ENCODE measurements at places on chromosomes 12 and 14.

GRCh38 chr12:91778938-91779400, 366.7 kb downstream of the BTG1 start:
- peak; percentile 3 for DNase-seq

GRCh38 chr14:60760644-60761364, 26.2 kb downstream of the MNAT1 start:
- no peak for DNase-seq

GRCh38 chr12:47967461-47968321, 4.3 kb downstream of the TMEM106C start:
- DNase-seq, result no peak

GRCh38 chr14:51507906-51508511, 143.7 kb upstream of the FRMD6 start:
- DNase-seq, result no peak

GRCh38 chr12:85060916-85061315, 24.8 kb downstream of the LRRIQ1 start:
- DNase-seq, result no peak

DNA sequence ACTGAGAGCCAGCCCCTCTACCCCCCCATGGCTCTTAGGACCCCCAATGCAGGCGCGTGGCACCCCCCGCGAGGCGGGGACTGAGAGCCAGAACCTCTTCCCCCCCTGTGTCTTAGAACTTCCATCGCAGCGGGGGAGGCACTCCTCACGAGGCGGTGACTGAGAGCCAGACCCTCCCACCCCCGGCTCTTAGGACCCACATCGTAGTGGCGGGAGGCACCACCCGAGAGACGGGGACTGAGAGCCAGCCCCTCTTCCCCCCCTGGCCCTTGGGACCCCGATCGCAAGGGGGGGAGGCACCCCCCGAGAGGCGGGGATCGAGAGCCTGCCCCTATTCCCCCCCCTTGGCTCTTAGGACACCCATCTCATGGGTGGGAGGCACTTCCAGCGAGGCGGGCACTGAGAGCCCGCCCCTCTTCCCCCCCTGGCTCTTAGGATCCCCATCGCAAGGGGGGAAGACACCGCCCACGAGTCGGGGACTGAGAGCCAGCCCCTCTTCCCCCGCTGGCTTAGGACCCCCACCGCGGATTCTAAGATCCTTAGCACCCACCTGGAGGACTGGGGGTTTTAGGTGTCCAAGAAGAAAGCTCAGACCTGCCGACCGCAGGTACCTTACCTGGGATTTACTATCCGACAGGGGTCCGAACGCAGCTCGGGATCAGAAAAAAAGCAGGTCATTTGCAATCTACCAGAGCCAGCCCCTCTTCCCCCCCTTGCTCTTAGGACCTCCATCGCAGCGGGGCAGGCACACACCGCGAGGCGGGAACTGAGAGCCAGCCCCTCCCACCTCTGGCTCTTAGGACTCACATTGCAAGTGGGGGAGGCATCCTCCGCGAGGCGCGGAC, 44.9 kb downstream of the DDX11 start:
- no peak for DNase-seq

DNA sequence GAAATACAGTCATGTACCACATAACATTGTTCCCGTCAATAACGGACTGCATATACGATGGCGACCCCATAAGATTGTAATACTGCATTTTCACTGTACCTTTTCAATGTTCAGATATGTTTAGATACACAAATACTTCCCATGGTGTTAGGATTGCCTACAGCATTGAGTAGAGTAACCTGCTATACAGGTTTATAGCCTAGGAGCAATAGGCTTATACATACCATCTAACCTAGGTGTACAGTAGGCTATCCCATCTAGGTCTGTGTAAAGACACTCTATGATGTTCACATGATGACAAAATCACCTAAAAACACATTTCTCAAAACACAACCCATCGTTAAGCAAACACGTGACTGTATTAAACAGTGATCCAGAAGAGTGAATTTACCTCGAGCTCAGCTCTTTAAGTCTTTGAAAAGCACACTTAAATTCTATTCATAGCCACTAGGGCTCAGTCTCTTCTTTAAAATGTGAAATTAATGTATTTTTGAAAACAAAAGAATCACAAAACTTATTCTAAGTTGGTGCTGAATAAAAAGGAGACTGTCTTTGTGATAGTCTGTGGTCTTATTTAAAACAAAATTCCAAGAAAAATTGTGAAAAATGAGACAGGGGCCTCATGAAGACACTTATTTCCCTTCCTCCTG, 239.1 kb upstream of the ARID2 start:
- no peak for DNase-seq

DNA sequence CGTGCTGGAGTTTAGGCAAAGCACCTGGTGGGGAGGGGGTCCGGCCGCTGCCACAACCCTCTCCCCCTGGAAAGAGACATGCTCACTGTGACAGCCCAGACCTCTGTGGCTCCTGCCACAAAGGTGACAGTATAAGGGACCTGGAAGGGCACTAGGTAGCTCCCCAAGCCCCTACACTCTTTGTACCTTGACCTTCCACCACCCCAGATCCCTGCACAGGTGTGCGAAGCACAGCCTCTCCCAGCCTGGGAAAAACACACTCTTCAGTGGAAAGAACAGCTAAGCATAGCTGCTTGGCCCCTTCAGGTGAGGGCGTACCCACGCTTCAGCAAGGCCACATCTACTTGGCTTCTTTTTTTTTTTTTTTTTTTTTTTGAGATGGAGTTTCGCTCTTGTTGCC, 4.9 kb upstream of the PLA2G1B start:
- DNase-seq, result no peak

DNA sequence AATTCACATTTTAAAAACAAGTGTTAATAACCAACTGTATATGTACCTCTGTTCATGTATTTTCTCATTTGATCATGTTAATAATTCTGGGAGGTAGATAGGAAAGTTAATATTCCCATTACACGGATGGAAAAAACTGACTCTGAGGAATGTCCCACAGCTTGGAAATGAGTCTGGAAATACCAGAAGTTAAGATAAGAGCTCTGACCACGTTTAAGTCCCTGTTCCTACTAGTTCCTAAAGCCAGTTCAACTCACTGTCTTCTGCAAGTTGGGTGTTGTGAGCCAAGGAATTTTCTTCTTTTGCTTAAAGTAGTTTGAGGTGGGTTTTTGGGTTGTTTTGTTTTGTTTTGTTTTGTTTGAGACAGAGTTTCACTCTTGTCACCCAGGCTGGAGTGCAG, 104.5 kb downstream of the TMEM30B start:
- no peak for DNase-seq

DNA sequence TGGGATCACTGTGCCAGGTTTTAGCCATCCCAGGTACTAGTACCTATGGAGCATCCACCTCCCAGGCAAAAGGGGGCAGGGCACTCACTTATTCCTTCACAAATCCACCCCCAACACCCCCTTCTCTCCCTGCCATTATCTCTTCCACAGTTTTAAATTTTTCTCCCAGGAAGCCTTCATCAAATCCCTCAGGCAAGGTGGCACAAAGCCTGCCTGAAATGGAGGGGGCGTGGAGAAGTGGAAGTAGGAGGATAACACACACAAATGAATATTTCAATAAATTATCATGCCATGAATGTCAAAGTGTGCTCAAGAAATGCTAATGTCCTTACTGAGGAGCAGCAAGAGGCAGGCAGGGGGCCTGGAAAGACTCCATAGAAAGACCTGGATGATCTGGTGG, 4.7 kb upstream of the CHST11 start:
- no peak for DNase-seq

DNA sequence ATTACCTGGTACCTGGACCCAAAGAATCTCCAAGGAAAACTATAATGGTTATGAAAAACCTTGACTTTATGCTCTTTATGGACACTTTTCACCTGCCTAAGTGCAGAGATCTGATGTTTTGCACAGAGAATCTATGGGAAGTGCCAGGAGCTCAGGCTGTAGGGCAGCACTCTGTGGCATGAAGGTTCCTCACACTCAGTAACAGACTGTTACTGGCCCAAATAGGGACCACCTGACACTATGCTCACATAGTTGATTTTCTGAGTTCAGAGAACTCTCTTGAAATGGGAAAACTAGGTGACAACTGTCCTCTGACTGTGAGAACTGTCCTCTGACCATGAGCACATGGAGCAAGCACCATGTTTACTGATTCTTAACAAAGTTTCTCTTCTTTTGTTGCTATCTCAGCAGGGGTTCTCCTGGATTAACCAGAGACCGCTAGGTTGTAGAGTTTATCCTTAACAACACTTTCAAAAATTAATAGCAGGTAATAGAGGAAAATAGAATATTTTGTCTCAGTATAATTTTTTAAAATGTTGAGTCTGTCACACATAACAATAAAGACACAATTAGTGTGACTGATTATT, 101.6 kb downstream of the STXBP6 start:
- no peak for DNase-seq

- DNase-seq, result no peak
These were observed 24.6 kb downstream of the FAM222A start for GRCh38 chr12:109738209-109738608.

DNA sequence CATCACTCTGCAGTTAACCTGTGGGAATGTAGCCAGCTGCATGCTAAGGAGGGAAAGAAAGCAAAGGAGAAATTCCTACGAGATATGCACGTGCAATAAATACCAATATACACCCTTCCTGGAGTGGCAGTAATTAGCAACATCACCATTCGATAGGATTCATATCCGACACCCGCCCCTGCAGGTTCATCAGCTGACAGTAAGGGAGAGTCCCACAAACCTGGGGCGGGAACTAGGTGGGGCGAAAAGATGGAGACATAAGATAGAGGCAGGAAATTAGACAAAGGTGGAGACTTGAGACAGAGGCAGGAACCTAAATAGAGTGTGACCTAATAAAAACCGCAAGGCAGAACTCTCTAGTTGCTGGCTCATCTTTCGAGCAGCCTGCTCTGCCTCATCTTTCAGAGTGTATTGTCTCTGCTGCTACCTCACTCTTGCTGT, 51.6 kb downstream of the PLEKHG3 start:
- peak; percentile 86 for DNase-seq

- no peak for DNase-seq
These were observed 478.5 kb downstream of the ATP23 start for GRCh38 chr12:58419905-58420304.

GRCh38 chr12:120388691-120389481, 19.9 kb upstream of the MSI1 start:
- no peak for DNase-seq

GRCh38 chr12:52041695-52042123, 9.5 kb upstream of the NR4A1 start:
- no peak for DNase-seq

DNA sequence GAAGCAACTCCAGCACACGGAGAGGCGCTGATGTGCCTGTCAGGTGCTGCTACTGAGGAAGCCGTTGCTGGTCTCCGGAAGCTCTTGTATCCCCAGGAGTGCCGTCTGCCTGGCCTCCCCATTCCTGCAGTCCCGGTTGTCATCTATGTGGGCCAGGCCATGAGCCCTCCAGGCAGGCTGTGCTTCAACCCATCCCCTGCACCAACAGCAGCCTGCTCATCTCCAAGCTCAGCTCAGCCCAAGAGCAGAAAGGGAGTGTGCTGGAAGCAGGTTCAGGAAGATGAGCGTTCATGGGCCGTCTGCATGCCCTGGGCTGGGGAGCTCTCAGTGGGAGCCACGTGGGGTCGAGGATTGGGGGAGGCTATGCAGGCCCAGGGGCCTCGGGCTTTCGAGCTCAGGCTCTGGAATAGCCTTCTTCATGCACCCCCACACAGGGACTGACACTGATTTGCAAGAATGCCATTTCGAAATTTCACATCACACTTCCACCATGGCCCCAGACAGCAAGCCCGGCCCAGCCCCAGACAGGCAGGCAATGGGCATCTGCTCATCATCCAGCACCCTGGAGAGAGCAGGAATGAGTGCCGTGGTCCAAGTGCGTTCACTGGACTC, 164.5 kb downstream of the KIF26A start:
- DNase-seq, result no peak

- DNase-seq, result no peak
These were observed 542.4 kb downstream of the DIO2 start for GRCh38 chr14:79668951-79669350.

DNA sequence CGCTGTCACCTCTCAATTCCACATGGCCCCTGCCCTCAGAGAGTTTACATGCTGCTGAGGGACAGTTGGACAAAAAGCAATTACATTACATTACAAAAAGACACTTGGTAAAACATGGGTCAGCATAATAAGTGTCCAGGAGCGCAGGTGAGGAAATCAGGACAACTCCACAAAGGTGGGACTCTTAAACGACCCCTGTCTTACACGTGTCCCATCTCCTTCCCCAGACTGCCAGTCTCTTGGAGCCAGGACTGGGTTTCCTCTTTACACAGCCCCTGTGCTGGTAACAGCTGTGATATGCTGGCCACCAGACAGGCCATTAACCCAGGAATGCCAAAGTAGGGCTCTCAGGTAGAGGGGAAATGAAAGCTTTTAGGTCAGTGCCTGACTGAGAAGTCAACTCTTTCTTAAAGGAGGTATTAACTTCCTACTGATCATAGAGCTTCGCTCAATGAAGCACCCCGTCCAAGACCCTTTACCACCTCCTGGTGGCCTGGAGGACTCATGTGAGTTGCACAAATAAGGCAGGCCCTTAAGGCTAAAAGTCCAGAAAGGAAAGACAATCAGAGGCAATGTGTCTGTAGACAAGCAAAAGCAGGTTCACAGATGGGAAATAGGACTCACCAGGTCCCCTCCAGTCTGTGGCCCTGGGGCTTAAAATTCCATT, 55.5 kb downstream of the ANO2 start:
- no peak for DNase-seq

DNA sequence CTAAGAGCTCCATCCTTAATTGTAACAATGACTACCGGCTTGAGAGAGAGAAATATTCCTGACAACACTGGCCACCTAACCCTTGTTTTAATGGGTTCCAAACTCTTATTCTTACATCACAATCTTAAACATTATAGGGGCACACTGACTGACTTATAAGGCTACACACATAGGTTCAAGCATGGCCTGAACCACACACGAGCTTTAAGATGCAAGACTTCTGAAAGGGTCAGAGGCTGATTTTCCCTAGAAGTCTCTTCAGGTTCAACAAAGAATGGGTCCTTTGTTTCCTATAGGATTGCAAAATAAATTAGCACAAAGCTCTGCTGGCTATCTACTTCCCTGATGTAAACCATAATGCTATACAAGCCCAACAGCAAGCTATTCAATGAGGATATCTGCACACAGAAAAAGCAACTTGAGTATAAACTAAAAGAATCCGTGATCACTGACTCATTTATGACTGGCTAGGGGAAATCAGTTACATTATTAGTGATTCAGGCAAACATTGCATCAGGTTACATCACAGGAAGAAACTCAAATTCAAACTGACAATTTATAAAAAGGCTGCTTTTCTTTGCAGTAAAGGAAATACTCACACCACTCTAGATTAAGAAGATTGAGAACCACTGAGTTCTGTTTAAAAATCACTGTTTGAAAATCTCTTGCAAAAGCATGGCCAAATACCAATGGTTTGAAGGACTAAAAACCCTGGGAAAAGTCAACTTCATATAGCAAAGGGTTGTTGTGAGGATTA, 8.5 kb downstream of the BTG1 start:
- no peak for DNase-seq

DNA sequence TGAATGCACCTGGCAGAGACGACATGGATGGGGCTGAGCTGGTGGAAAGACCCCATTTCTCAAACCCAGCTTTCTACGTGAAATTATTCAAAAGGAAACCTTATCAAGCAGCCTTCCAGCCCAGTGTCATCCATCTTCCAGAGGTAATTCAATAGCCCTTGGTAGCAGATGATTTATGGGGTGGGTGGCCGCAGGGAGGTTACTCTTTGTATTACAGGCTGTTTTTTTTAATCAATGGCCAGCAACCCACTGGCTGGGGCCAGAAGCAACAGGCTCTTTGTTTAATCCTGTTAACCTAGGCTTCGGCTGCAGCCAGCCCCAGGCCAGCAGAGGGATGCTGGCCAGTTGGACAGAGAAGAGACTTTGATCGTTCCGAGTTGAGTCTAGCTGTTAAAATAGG, 139.8 kb upstream of the SRRM4 start:
- DNase-seq, result no peak

GRCh38 chr12:54561164-54561563, 11.8 kb downstream of the PDE1B start:
- no peak for DNase-seq
